ENCODE measurements at places on chromosomes 1 and 21. TPM values are rescaled to one million over a fixed set of nuclear protein-coding genes. Genes with fewer than 3 reads are reported as not detected.

DNA sequence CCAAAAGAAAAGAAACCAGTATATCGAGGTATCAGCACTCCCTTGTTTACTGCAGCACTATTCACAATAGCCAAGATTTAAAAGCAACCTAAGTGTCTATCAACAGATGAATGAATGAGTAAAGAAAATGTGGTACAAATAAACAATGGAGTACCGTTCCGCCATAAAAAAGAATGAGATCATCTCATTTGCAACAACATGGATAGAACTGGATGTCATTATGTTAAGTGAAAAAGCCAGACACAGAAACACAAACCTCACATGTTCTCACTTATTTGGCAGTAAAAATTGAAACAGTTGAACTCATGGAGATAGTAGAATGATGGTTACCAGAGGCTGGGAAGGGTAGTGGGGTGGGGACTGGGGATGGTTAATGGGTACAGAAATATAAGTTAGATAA is 4.3 kb upstream of the GNG5 start:
- no peaks in the 10 kb centered on the region for H3K27me3 ChIP-seq
- H3K4me1 ChIP-seq = no peaks in the 10 kb centered on the region
- H3K4me3 ChIP-seq = no peak overlapping the region
- no peaks in the 10 kb centered on the region for H3K36me3 ChIP-seq
- DNase-seq = no peak

The TMEM63A gene
- 85.3 TPM for polyA plus RNA-seq

The MAEL gene
- polyA plus RNA-seq = not detected

The DNM3 gene
- polyA plus RNA-seq = 1.2 TPM

The USP21 gene
- 35.0 TPM for polyA plus RNA-seq

GRCh38 chr1:77465139-77465538 is 183.3 kb downstream of the AK5 start:
- DNase-seq = no peak
- no peaks in the 10 kb centered on the region for H3K36me3 ChIP-seq
- H3K27me3 ChIP-seq = no peaks in the 10 kb centered on the region
- no peaks in the 10 kb centered on the region for H3K4me1 ChIP-seq

GRCh38 chr1:180188091-180188506 is 33.4 kb downstream of the QSOX1 start:
- H3K36me3 ChIP-seq = peaks cover 78% of the 10 kb centered on the region
- no peaks in the 10 kb centered on the region for H3K4me1 ChIP-seq
- H3K27ac ChIP-seq = no peak overlapping the region
- H3K4me3 ChIP-seq = no peak overlapping the region
- DNase-seq = no peak

The FAM229A gene
- 2.5 TPM for polyA plus RNA-seq

DNA sequence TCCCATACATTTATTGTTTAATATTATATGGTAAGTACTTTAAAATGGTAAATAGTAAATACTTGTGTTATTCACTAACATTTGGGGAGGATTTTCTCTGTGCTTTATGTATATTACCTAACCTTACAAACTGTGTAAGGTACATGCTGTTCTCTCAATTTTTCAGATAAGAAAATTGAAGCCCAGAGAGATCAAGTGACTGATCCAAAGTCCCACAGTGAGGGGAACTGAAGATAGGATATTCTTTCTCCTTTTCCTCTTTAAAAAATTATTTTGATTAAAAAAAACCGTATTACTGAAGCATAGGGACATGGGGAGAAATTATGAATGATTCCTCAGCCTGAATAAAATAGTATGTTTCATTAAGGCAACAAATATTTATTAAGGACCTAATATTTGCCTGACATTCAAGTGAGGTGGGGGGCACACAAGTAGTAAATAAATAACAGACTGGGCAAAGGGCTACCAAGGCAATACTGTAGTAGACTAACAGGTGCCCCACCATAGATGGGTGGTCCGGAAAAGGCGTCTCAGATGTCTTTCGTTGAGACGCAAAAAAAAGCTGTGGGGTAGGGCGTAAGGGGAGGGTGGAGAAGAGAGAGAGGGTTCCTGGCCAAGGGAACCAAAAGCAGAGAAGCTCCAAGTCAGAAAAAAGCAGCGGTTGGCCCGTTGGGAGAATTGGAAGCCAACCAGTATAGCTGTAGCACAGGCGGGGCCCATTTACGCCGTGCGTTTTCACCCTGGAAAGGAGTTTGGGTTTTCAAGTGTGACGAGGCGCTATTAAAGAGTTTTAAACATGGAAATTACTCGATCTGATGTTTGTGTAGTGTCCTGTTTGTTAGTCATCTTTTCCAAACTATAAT is 944 bp upstream of the AGO3 start:
- H3K27ac ChIP-seq = peak overlapping the region; percentile 95
- peak; percentile 64 for DNase-seq
- H3K4me3 ChIP-seq = peak overlapping the region; percentile 93
- no peaks in the 10 kb centered on the region for H3K36me3 ChIP-seq
- no peaks in the 10 kb centered on the region for H3K27me3 ChIP-seq

- H3K4me1 ChIP-seq = no peaks in the 10 kb centered on the region
- no peak overlapping the region for H3K27ac ChIP-seq
- no peak for DNase-seq
- H3K27me3 ChIP-seq = no peaks in the 10 kb centered on the region
- H3K36me3 ChIP-seq = no peaks in the 10 kb centered on the region
Observed at GRCh38 chr1:18290740-18291412, 183.3 kb downstream of the IGSF21 start.

- H3K4me3 ChIP-seq = peak overlapping the region; percentile 41
- H3K36me3 ChIP-seq = no peaks in the 10 kb centered on the region
- peaks cover 85% of the 10 kb centered on the region for H3K4me1 ChIP-seq
- H3K27me3 ChIP-seq = no peaks in the 10 kb centered on the region
- DNase-seq = no peak
- peak overlapping the region; percentile 75 for H3K27ac ChIP-seq
Observed at GRCh38 chr21:35027563-35028450, 21.3 kb downstream of the RUNX1 start.

The FAAH gene
- polyA plus RNA-seq = 1.6 TPM

DNA sequence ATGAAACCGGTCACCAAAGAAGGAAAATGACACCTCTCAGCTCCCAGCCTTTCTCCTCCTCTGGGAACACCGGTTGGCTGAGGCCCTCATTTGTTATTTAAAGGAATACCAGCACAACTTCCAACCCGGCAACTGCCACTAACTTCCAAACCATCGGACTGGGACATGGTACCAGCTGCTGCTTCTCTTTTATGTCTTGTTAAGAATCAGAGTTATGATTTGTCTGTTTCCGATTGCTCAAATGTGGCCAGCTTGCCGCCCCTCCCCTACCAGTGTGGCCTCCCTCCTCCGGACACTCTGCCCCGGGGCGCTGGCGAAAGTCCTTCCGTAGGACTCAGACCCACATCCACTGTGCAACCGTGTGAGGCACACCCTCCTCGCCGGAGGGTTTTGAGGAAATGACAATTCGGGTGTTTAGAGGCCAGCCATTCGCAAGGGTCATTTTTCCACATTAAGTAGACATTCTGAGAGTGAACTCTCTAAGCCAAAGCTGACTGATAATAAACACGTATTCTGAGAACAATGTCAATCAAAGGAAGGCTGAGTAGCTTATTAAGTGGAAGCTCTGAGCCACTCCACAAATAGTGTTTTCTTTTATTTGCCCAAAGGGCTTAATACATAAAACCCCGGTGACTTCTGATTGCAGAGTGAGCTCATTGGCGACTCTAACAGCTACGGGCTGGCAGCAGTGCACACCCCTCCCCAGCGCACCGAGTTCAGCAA is 5.5 kb downstream of the RIPK4 start:
- no peak overlapping the region for H3K4me3 ChIP-seq
- no peaks in the 10 kb centered on the region for H3K36me3 ChIP-seq
- H3K4me1 ChIP-seq = no peaks in the 10 kb centered on the region
- no peak for DNase-seq
- no peak overlapping the region for H3K27ac ChIP-seq
